ENCODE measurements at places on chromosomes 16 and 17.

- no peak for DNase-seq
These were observed 190.7 kb downstream of the AXIN2 start for GRCh38 chr17:65370669-65371131.

DNA sequence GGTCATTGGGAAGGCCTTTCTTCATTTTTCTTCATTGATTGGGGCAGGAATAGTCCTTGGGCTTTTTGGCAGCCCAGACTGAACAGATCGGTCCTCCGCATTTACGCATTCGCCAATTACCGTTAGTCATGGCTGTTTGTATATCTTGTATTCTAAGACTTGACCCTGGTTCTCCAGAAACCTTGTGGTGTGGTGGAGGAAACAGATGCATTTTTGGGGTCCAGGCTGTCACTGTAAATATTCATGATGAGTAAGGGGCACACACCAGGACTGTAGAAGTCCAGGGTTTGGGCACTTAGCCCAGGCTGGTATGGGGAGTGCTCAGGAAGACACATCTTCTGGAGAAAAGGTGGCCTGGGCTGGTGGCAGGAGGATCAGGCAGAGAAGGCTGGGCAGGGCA lies 371.6 kb downstream of the CPPED1 start:
- no peak for DNase-seq

DNA sequence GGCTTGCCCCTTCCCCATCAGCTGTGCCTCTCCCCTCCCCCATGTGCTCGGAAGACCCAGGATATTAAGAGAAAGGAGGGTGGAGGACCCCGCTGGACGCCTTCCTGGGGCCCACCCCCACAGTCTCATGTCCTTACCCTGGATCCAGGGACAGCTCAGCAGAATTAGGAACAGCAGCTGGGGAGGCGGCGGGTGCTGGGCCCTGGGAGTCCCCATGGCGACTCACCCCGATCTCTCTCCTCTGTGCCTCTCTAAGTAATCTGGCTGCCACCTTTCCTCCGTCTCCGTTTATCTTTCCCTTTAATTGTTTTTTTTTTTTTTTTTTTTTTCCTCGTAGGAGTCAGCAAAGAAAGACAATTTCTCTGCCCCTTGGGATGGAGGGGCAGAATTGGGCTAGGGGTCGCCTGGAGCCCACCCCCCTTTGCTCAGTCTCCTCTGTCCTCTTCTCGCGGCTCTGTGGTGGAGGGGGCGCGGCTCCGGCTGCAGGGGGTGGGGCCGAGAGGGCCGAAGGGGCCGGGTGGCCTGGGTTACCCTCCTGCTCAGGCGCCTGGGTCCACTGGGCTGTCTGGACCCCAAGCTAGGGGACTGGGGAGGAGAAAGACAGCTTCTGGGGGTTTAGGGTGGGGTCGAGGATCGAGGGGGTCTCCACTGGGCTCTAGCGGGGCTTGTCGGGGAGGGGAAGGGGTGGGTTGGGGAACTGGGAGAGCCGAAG lies 390 bp downstream of the SEZ6L2 start:
- peak; percentile 83 for DNase-seq

GRCh38 chr16:80627108-80627507 lies 86.3 kb downstream of the DYNLRB2 start:
- DNase-seq = no peak

DNA sequence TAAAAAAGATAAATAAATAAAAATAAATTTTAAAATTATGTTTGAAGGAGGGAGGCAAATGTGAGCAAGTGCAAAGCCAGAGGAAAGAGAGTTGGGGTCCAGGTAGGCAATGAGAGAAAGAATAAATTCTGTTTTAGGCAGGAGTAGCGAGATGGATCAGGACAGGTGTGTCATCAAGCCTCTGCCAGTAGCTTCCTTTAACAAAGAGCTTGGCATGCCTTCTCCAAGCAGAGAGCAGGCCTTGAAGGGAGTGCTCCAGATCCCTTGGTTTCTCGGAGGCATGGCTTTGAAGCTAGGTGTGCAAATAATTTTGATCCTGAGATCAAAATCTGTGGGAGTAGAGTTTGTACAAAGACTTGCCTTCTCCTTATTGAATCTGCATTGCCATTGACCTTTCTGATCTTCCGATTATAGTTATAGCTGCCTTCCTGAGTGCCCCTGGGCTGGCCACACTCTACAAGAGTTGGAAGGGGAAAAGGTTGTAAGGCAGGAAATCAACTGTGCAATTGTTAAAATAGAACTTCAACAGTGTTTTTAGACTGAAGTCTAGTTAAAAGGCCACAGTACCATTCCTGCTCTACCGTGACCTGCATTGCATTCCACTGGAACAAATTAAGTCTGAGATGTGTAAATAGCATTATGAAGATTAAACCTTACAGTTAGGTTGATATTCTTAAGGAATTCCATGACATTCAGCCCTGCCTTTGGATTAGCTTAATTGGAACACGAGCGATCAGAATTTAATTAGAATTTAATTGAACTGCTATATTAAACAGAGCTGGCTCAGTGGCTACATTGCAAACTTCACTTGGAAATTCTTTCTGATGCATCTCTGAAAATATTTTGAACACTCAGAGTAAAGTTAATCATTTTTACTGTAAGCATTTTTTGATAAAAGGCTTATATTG lies 33.7 kb downstream of the IQCK start:
- DNase-seq = no peak

- no peak for DNase-seq
These were observed 45.4 kb downstream of the SOX8 start for GRCh38 chr16:1026784-1027500.
